Inflammatory macrophage (primary cell): ENCODE measurements at places on chromosomes 2 and 18.
A peak's percentile ranks its signal among the peaks of the same experiment; 100 is the strongest.

DNA sequence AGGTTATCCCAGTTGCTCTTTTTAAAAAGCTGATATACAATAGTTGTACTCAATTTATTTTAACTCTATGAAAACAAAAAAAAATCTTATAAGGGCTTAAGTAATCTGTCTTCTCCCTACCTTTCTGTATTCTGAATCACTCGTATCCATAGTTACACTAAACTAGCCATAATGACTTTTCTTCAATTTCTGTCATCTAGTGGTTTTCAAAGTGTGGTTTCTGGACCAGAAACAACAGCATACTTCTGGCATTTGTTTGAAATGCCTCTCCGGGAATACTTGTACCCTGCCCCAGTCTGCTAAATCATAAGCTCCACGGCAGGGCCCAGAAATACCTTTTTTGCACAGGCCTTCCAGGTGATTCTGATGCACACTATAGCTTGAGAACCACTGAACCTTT is 253.6 kb downstream of the LRRTM4 start:
- DNase-seq, result no peak

GRCh38 chr2:205461678-205462665 is 220.3 kb upstream of the NRP2 start:
- DNase-seq, result no peak

- no peak for DNase-seq
These were observed 455.4 kb upstream of the HNMT start for GRCh38 chr2:137508739-137509384.

DNA sequence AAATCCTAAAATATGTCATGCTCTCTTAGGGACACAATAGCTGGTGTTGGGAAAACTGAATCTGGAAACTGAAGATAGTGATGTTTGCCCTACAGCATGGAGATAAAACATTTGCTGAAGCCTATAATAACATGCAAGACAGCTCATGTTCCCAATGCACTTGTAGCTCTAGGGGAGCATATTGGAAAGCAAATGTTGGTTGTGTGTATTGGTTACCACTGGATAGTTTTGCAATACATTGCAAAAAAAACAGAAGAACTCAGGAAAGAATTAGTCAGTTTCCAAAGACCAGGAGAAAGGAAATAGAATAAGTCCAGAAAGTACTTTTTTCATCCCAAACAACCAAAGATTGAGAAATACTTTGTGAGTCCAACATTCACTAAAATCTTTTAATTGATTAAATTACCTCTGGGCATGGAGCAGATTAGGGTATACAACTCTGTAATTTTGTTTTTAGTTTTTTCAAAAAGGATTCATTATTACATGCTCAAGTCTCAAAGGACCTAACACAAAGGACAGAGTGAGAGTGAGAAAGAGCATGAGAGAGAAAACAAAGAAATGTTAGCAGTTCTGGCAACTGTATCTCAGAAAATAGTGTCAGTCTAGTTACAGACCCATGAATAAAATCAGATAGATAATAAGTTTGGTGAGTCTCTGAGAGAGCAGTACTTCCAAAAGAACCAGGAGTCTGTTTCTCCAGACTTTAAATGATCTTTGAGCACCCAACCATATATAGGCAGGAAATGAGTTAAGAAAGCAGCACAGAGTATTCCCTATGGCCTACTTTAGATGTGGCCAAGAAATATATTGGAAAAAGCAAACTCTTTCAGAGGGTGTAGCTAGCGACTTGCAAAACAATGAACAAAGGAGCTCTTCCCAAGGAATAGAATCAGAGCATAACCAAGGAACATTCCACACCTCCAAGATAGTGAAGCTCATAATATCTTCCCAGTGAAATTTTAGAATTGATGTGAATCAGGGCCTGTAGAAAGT is 36.6 kb upstream of the COL3A1 start:
- DNase-seq, result no peak

DNA sequence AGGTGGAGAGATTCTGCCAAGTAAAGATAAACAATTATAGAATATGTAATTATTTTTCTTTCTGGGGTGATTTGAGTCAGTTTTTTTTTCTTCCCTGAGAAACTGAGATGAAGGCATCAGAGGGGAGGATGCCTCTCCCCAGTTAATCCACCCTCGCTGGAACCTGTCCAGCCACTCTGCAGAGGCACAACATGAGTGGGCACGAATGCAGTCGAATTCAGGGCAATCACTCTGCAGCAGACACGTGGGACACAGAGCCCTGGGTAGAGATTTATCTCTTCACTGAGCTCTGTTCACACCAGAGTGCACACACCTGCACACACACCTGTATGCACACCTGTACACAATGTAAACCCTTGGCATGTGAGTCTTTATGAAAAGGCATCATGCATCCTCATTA is 154.2 kb downstream of the DCDC2C start:
- DNase-seq, result no peak

- DNase-seq, result no peak
These were observed 1008.6 kb downstream of the TSN start for GRCh38 chr2:122764014-122764413.

- peak; percentile 95 for DNase-seq
These were observed 26.4 kb upstream of the ATRAID start for GRCh38 chr2:27185331-27186026.

DNA sequence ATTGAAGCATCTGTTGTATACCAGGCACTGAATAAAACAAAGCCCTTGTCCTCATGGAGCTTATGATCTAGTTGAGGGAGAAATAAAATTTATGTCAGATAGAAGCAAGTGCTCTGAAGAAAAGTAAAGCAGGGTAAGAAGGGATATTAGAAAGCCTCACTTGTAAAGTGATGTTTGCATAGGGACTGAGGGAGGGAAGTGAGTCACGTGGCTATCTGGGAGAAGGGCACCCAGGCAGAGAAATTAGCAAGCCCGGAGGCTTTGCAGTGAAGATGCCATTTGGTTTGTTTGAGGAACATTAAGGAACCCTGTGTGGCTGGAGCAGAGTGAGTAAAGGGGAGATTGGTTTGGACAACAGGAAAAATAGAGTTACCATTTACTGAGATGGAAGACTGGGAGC is 52.1 kb downstream of the RBBP8 start:
- no peak for DNase-seq

DNA sequence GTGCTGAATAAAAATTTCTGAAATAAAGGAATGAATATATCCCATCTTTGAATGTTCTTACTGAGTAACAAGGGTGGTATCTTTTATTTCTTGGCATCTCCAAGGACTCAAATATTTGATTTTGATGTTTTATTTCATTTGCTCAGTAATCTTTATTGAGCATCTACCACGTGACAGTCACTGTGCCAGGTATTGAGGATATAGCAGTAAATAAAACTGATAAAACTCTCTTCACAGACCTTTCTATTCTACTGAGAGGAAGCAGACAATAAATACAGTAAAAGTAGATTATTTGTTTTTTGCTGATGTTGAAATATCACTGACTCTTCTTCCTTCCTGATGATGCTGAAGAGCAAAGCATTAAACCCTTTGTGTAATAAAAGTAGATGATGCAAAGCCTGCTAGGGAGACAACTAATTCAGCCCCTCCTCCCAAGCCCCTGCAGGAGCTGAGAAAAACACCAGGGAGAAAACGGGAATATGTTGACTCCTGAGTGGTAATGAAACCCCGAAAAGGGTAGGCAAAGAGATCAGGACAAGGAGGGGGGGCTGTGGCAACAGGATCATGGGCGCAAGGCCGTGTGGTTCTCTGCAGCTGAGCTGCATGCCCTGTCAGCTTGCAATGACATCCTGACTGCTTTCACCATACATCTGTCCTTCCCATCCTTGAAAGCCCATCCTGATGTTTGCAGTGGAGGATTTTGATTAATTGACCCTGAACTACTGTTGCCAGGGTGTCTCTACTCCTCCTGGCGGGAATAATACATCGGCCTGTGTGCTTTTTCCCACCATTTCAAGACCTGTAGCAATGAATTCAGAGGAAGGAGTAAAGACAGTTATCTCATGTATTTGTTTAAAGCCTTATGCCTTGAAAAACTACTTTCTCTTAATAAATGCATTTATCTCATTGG is 117.4 kb downstream of the EML6 start:
- no peak for DNase-seq

- peak; percentile 91 for DNase-seq
These were observed 134.0 kb upstream of the LYPD1 start for GRCh38 chr2:132804051-132804450.

- DNase-seq, result no peak
These were observed 16.1 kb upstream of the STAT4 start for GRCh38 chr2:191166756-191167445.
